ENCODE measurements at places on chromosomes 6 and 20. TPM values are rescaled to one million over a fixed set of nuclear protein-coding genes. Genes with fewer than 3 reads are reported as not detected.
A peak's percentile ranks its signal among the peaks of the same experiment; 100 is the strongest.

GRCh38 chr6:3617681-3618311, 133.7 kb downstream of the PXDC1 start:
- DNase-seq: no peak
- H3K4me3 ChIP-seq: no peak overlapping the region
- H3K4me1 ChIP-seq: 0 out of 2 replicates have a peak, but pooled peaks cover 4% of the 10 kb centered on the region
- H3K27me3 ChIP-seq: peaks cover 6% of the 10 kb centered on the region
- no peaks in the 10 kb centered on the region for H3K36me3 ChIP-seq

Gene ZSWIM1
- total RNA-seq: 11.7 TPM

Gene FITM2
- total RNA-seq: 24.5 TPM

DNA sequence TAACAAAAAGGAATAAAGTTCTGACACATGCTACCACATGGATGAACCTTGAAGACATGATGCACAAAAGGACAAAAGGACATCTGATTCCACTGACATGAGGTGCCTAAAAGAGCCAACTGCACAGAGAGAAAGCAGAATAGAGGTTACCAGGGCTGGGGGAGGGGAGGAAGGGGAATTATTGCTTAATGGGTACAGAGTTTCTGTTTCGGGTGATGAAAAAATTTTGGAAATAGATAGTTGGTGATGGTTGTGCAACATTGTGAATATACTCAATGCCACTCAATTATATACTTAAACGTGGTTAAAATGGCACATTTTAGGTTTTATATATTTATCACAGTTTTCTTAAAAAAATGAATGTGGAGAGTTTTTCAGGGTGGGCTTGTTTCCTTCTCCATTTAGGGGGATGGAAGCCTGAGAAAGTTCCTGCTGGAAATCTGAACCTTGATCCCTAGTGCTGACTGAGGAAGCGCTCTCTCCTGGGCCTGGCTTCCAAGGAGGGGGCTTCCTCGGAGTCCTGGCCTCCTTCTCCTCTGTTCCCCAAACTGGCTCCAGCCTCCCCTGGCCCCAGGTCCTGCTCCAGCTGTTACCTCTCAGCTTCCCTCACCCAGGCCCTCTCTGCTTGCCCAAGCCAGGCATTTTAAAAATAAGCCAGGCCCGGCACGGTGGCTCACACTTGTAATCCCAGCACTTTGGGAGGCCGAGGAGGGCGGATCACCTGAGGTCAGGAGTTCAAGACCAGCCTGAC, 79.2 kb downstream of the NOL4L start:
- no peaks in the 10 kb centered on the region for H3K36me3 ChIP-seq
- no peak overlapping the region for H3K27ac ChIP-seq
- H3K4me1 ChIP-seq: peaks cover 41% of the 10 kb centered on the region
- no peak for DNase-seq
- no peak overlapping the region for H3K4me3 ChIP-seq
- H3K27me3 ChIP-seq: no peaks in the 10 kb centered on the region

DNA sequence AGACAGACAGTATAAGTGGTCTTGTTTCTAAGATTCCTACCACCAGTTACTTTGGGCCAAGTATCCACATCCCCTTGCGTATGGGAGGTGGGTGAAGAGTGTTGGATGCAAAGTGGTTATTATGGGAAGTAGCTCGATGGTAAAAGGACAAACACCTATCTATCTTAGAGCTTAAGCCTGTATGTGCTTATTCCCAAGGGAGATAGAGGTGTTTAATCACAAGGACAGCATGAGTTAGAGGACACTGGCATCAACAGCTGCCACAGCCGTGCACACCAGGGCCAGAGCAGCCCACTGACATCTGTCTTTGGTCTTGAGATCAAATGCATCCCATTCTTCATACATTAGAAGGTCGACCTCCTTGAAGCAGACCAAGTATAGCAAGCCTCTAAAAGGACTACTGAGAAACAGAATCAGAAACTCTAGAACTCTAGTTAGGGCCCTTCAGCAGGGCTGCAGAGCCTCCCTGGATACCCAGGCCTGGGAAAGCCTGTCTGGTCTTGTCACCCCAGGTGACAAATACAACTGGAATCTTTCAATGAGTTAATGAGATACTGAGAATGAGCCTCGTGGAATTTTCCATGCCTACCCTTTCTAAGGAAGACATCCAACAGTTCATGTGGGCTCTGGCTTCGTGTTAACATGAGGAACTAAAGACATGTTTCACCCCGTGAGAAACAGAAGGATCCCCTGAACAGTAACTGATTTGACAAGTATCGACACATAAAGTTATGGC, 28.7 kb downstream of the TXNDC5 start:
- no peak overlapping the region for H3K4me3 ChIP-seq
- no peak for DNase-seq
- H3K36me3 ChIP-seq: peaks cover 64% of the 10 kb centered on the region
- H3K27me3 ChIP-seq: no peaks in the 10 kb centered on the region
- peaks cover 28% of the 10 kb centered on the region for H3K4me1 ChIP-seq

- no peak overlapping the region for H3K4me3 ChIP-seq
- H3K27ac ChIP-seq: no peak overlapping the region
- H3K27me3 ChIP-seq: no peaks in the 10 kb centered on the region
- H3K36me3 ChIP-seq: no peaks in the 10 kb centered on the region
- DNase-seq: no peak
Measured at GRCh38 chr6:95169775-95170174, 407.6 kb upstream of the MANEA start.

GRCh38 chr20:42604998-42605956, 584.4 kb downstream of the PTPRT start:
- H3K4me1 ChIP-seq: no peaks in the 10 kb centered on the region
- H3K4me3 ChIP-seq: no peak overlapping the region

Gene TRIM10
- total RNA-seq: 4.5 TPM

Gene RIMS4
- total RNA-seq: 0.07 TPM

- peaks cover 33% of the 10 kb centered on the region for H3K4me1 ChIP-seq
- DNase-seq: no peak
- peaks cover 13% of the 10 kb centered on the region for H3K36me3 ChIP-seq
- H3K27me3 ChIP-seq: no peaks in the 10 kb centered on the region
Measured at GRCh38 chr6:127301199-127301700, 34.6 kb downstream of the RNF146 start.

- no peak overlapping the region for H3K4me3 ChIP-seq
- H3K4me1 ChIP-seq: no peaks in the 10 kb centered on the region
- no peak overlapping the region for H3K27ac ChIP-seq
- H3K27me3 ChIP-seq: peaks cover 12% of the 10 kb centered on the region
Measured at GRCh38 chr20:43949741-43950618, 35.3 kb downstream of the TOX2 start.

Gene RNF182
- total RNA-seq: not detected

DNA sequence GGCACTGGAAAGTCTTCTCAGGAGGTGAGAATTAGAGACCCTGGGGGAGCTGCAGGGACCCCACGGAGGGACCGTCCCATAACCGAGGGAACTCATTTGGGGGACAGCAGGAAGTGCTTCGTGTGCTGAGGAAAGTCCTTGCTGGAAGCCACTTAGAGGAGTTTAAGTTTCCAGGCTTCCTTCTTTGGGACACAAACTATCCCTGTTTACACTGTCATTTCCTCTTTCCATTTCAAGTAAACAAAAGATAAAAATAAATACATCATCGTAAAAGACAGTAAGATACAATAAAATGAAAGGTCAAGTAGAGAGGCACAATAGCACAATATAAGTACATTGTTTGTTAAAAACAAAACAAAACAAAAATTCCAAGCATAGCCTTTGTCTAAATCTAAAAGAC, 101.2 kb downstream of the TTLL2 start:
- peaks cover 33% of the 10 kb centered on the region for H3K4me1 ChIP-seq
- no peak for DNase-seq
- no peaks in the 10 kb centered on the region for H3K27me3 ChIP-seq
- no peaks in the 10 kb centered on the region for H3K36me3 ChIP-seq
- H3K27ac ChIP-seq: no peak overlapping the region

Gene ZC3H12D
- total RNA-seq: 2.7 TPM

GRCh38 chr6:167567142-167568033, 242.5 kb downstream of the TTLL2 start:
- peaks cover 40% of the 10 kb centered on the region for H3K4me1 ChIP-seq
- no peak overlapping the region for H3K27ac ChIP-seq
- H3K4me3 ChIP-seq: no peak overlapping the region
- H3K27me3 ChIP-seq: peaks cover 19% of the 10 kb centered on the region
- no peaks in the 10 kb centered on the region for H3K36me3 ChIP-seq

DNA sequence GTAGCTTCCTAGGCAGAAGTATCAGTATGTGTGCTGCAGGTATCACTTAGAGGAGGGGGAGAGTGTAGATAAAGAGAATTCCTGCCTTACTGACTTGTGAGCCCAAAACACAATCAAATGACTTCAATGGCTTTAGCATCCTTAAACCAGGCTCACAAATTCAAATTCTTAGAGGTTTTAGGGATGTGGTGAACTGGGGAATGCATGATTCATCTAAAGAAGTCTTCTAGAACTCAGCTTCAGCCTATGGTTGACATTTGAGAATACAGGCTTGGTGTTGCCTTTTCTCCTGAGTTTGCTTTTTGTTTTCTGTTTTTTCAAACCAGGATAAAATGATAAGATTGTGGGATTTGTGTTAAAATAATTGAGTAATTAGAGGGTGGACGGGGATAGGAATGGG, 14.4 kb downstream of the SNRPC start:
- H3K4me3 ChIP-seq: no peak overlapping the region
- H3K27me3 ChIP-seq: no peaks in the 10 kb centered on the region
- H3K27ac ChIP-seq: no peak overlapping the region

Gene C6orf58
- not detected for total RNA-seq

Gene WDR46
- 105 TPM for total RNA-seq

Gene RNASET2
- 44.6 TPM for total RNA-seq

Gene PMEPA1
- total RNA-seq: not detected

- no peak overlapping the region for H3K4me3 ChIP-seq
- no peak overlapping the region for H3K27ac ChIP-seq
- H3K27me3 ChIP-seq: no peaks in the 10 kb centered on the region
- no peaks in the 10 kb centered on the region for H3K4me1 ChIP-seq
- no peak for DNase-seq
- no peaks in the 10 kb centered on the region for H3K36me3 ChIP-seq
Measured at GRCh38 chr6:118252474-118252873, 295.6 kb upstream of the PLN start.

DNA sequence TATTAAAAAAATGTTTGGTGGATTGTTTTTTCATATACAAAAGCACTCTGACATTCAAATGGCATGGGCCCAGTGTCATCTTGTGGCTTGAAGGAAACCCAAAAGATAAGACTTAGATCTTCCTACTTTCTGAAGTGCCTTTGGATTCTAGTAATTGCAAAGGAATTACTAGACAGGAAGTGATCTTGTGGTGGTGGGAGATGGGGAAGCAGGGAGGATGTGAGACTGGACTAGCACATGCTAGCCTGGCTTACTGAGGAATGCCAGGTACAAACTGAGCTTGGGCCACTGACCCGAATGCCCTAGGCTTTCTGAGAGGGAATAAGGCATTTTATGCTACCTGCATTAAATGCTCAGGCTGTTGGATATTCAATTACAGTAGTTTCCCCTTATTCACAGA, 59.0 kb downstream of the AFG1L start:
- H3K36me3 ChIP-seq: no peaks in the 10 kb centered on the region
- peaks cover 6% of the 10 kb centered on the region for H3K4me1 ChIP-seq
- no peak overlapping the region for H3K27ac ChIP-seq
- H3K27me3 ChIP-seq: no peaks in the 10 kb centered on the region
- DNase-seq: no peak
- H3K4me3 ChIP-seq: no peak overlapping the region

- H3K36me3 ChIP-seq: no peaks in the 10 kb centered on the region
- no peaks in the 10 kb centered on the region for H3K4me1 ChIP-seq
- no peak overlapping the region for H3K4me3 ChIP-seq
- H3K27ac ChIP-seq: no peak overlapping the region
- H3K27me3 ChIP-seq: peaks cover 2% of the 10 kb centered on the region
Measured at GRCh38 chr6:166032366-166033200, 135.1 kb downstream of the TBXT start.

GRCh38 chr6:109493865-109494264, 10.8 kb upstream of the ZBTB24 start:
- H3K27me3 ChIP-seq: peaks cover 6% of the 10 kb centered on the region
- peaks cover 5% of the 10 kb centered on the region for H3K4me1 ChIP-seq
- DNase-seq: no peak
- H3K36me3 ChIP-seq: no peaks in the 10 kb centered on the region

Gene PDYN
- not detected for total RNA-seq

DNA sequence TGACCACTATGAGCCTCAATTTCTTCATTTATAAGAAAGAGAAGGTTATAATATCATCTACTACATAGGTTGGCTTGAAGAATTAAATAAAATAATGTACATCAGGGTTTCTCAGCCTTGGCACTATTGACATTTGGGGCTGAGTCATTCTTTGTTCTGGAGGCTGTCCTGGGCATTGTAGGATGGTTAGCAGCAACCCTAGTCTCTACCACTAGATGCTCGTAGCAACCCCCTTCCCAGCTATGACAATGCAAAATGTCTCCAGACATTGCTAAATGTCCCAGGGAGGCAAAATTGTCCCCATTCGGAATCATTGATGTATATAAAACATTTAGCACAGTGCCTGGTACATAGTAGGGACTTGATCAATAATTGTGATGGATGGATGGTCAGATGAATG, 152.1 kb downstream of the KHDC1L start:
- no peak overlapping the region for H3K27ac ChIP-seq
- H3K4me1 ChIP-seq: no peaks in the 10 kb centered on the region
- H3K27me3 ChIP-seq: no peaks in the 10 kb centered on the region
- no peak overlapping the region for H3K4me3 ChIP-seq

- H3K27ac ChIP-seq: no peak overlapping the region
- DNase-seq: no peak
- no peaks in the 10 kb centered on the region for H3K36me3 ChIP-seq
Measured at GRCh38 chr6:130778946-130779657, 48.1 kb upstream of the SMLR1 start.

Gene PSORS1C2
- total RNA-seq: not detected

Gene HLA-DRB5
- not detected for total RNA-seq

Gene GPLD1
- total RNA-seq: 7.6 TPM

DNA sequence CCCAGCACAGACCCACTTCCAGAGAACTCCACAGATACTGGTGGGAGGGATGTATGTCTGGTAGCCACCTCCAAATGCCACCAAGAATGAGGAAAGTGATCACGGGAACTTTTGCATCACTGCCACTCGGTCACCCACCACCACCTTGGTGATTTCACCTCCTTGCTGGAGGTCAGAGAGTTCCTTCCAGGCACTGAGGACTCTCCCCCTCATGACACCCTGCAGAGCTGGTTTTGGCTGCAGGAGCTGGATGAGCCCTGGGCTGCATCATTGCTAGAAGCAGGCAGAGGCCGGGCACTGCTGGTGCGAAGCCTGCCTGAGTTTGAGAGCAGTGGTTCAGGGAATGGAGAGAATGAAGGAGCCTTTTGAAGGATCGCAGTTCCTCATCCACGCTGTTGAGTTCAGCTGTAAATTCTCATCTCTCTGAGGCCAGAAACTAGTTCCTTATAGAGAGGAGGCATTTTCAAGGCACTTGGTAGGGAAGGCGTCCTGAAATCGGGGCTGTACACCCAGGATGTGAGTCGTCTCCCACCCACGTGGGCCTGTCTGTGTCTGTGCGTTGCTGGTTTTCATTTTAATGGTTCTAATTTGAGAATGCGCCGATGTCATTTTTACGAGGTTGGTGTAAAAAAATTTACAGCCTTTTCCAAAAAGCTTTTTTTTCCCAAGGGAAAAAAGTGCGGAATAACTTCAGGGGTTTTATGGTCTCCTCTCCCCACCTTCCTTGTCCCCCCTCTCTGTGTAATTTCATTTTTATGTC, 25.0 kb downstream of the FOXP4 start:
- H3K27ac ChIP-seq: peak overlapping the region; percentile 7
- H3K4me1 ChIP-seq: peaks cover 73% of the 10 kb centered on the region
- DNase-seq: no peak
- H3K27me3 ChIP-seq: no peaks in the 10 kb centered on the region
- H3K4me3 ChIP-seq: no peak overlapping the region
- peaks cover 55% of the 10 kb centered on the region for H3K36me3 ChIP-seq

Gene TMC2
- total RNA-seq: not detected

All from HepG2 (cell line).